ENCODE measurements at places on chromosomes 5 and 9.

DNA sequence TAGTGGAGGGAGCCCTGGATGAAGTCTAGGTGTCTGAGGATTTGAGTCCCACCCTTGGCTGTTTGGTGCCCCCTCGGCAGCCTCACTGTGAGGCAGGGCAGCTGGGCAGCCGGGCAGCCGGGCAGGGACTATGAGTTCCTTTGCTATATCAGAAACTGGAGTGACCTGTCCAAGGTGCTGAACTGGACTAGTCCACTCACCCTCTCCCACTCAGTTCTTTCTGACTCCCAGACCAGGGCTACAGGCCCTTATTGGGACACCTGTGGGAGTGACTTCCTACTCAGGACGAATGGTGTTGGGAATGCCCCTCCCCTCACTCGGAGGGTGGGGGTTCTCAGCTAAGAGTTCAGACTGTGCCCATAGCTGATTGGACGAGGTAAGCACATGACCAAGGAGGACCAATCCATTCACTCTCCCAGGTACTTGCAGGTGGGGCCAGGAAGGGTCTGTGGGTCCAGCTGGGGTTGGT, 34.1 kb upstream of the RAPGEF1 start:
- DNase-seq = no peak

GRCh38 chr9:109846776-109847175, 66.8 kb downstream of the PALM2AKAP2 start:
- no peak for DNase-seq

- no peak for DNase-seq
Observed at GRCh38 chr5:56075361-56075760, 80.6 kb upstream of the IL6ST start.

- DNase-seq = no peak
Observed at GRCh38 chr5:85998656-85999055, 619.1 kb upstream of the COX7C start.

DNA sequence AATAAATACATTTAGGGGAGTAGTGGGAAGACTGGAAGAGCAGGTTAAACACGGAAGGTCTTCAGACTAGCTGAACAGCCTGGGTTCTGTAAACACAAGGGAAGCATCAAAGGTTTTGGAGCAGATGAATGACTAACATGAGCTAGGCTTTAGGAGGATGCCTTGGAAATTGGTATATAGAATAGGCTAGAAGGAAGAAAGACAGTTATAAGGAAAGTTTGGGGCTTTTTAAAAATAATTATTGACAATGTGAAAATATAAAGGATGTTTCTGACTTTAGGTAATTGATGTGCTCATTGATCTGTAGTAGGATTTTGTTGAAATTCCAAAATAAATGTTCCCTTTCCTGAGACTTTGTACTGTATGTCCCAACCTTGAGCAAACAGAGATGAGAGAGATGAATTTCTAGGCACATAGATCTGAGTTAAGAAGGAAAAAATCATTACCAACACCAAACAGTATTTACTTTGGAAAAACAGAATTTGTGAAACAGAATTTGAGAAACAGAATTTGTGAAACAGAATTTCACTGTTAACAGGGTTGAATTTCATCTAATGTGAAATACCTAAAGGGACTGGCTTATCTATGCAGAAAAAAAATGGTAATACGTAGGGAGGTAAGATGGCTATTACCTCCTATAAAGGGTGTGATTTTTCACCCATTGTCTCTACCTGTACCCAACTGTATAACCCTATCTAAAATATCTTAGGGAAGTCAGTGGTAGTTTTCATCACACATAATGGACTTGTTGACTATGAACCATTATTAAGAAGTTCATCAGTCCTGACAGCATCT, 28.8 kb downstream of the SKP2 start:
- DNase-seq = no peak

DNA sequence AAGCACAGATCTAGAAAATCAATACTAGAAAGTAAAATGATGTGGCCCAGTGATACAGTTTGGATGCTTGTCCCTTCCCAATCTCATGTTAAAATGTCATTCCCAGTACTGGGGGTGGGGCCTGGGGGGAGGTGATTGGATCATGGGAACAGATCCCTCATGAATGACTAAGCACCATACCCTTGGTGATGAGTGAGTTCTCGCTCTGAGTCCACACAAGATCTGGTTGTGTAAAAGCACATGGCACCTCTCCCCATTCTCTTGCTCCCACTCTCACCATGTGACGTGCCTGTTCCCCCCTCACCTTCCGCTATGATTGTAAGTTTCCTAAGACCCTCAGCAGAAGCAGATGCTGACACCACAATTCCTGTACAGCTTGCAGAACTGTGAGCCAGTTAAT, 234.2 kb upstream of the CDH6 start:
- no peak for DNase-seq

All from KG1 (cell line).